ENCODE measurements at places on chromosomes 6 and 20.

DNA sequence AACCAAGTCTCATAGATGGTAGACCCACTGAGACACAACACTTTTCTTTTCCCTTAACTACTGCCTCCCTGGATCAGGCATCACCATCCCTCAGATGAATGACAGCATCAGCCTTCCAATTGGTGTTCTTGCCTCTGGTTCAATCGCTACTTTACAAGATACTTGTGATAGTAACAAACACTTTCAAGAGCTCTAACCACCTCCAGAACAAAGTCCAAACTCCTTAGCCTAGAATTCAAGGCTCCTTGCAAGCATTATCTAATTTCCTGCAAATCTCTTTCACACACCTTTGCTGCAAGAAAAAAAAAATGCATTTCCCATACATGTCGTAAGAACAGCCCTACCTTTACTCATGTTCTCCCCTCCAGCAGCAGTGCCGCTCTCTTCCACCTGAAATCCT, 33.1 kb downstream of the RALGAPA2 start:
- no peak for DNase-seq

DNA sequence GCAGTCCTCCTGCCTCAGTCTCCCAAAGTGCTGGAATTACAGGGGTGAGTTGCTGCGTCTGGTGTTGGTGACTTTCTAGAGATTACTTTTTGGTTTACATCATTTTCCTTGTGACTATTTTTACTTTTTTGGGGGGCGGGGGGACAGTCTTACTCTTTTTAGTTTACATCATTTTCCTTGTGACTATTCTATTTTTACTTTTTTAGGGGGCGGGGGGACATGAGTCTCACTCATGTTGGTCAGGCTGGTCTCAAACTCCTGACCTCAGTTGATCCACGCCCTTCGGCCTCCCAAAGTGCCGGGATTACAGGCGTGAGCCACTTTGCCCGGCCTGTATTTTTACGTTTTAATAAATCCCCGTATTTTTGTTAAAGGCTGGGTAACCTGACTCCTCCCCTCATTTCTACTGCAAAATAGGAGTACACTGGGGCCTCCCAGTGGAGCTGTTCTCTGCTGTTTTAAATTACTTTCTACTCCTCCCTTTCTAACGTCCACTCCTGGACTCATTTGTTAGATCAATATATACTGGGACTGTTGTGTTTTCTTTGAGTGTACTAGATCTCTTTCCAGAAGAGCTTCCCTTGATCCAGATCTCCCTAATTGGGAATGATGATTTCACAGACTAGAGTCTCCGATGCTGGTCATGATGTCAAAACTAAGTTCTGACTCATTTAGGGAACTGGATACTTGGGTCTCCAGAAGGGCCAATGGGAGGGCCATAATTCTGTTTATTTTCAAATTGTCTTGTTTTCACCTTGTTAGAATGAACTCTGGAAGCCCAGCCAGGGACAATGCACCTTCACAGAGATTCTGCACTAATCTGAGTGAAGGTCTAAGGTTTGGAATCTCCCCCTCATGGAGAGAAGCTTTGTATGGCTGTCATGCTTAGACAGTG, 9.2 kb downstream of the HSPA1B start:
- DNase-seq = no peak

DNA sequence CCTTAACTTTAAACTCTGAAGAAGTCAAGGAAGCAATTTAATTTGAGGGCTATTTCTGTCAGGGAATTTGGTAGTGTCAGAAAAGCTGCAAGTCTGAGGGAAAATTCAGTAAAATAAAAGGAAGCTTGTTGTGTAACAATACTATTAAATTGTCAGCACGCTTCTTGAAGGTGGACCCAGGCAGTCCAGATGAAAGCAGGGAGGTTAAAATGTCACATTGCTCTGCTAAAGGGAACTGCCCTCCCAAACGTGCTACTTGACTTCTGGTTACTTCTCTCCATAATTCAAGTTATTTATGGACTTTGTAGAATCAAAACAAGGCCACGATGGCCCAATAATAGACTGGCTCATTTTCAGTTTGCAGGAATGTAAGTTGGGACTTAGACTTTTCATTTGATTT, 28.2 kb upstream of the ARMC2 start:
- no peak for DNase-seq

- no peak for DNase-seq
Measured at GRCh38 chr6:149964308-149965193, 808 bp downstream of the ULBP1 start.

DNA sequence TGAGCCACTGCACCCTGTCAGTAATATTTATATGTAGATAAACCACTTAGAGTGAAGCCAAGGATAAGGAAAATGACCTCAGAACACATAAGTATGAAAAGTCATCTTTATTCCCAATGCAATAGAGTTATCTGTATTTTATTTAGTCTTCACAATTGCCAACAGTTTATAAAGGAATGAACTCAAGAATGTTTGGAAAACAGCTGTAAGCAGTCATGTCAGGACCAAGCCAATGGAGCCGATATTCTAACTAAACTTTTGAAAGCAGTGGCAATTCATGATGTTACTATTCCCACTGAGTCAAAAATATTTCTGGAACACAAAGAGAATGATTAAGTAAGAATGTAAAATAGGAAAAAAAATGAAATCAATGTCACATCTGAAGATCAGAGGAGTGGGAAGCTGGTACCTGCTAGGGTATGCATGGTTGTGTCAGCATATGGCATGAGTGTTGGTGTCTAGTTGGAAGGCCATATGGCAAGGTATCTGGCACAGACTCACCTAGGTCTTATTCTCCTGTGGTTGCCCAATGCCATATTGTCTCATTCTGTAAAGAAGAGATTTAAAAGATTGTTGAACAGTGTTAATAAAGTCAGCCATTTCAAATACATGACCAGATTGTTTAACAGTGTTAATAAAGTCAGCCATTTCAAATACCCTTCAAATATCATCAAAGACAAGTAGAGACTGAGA, 118.2 kb downstream of the ADAT2 start:
- DNase-seq = no peak

DNA sequence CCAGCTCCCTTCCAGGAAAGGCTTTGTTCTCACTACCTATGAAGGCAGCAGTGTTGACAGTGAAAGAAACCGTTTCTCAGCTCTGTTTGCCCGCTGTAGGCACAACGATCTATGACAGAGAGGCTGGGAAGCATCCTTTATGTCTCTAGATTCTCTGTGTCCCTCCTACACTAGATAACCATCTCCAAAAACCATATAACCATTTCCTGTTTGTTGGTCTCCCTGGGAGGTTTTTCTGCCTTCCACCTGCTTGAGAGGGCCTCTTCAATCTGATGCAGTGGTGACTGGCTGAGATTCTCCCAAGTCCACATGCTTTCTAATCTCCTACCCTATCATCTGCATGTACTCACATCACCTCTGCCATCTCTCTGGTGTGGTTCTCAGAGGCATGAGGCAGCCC, 32.0 kb upstream of the TMEM217 start:
- no peak for DNase-seq

DNA sequence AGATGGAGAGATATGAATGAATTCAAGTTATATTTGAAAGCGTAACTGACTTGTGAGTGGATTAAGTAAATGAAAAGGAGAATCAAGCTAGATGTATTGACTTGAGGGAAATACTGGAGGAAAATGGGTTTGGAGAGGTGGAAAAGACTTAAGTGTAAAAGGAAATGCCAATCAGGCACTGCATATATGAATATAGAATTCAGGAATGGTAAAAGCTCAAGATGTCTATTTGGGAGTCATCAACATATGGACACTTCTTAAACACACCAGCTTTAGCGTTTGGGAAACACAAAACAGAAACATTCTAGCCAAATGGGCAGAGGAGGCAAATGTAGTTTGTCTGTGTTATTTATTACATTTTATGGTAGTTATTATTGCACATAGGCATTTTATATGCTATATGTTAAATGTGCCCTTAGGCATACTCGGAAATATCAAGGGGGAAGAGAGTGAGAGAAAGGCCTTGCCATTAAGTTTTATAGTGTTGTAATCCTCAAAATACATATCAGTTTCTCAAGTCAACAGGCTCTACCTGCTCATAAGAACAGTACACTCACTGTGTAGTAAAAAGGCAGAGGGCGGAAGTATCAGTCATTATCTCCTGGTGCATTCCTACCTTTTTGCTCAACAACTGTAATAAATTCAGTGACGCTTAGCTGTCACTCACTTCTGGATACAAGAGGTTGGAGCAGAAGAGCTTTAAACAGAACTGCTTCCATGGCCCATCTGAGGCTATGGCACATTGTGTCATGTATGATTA, 33.7 kb upstream of the ME1 start:
- DNase-seq = no peak

DNA sequence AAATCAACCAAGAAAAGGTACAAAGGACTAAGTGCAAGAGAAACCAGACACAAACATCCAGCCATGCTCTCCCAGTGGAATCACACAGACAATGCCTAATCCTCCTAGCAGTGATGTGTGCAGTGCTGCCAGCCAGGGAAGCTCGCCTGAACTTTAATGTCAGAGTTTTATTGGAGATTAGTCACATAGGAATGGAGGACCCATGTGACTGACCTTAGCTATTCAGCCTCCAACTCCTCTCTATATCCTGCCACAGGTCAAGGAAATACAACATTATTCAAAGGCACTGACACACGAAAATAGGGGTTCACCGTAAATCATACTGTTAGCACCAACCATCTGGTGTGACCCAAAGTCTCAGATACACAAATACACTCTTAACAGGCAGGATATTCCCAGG, 684.6 kb downstream of the DOK5 start:
- peak; percentile 41 for DNase-seq

GRCh38 chr6:90151576-90152422, 144.8 kb downstream of the BACH2 start:
- DNase-seq = no peak

DNA sequence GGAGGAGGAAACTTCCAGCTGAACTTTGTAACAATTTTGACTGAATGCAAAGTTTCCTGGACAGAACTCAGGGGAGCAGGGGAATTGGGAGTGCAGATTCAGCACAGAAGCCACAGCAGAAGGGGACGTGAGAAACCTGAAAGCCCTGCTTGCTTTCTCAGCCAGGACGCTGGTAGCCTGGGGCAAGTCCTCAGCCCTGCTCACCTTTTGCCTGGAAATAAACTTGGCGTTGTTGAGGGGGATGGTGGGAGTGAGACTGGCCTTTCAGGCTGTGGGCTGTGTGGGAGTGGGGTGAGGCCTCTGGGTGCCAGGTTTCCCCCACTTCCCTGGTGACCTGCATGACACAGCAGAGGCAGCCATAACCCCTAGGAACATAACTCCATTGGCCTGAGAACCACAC, 238.1 kb upstream of the HS3ST5 start:
- DNase-seq = no peak

- no peak for DNase-seq
Measured at GRCh38 chr6:30775104-30775503, 30.8 kb upstream of the IER3 start.

- no peak for DNase-seq
Measured at GRCh38 chr6:11093376-11093625, 333 bp upstream of the SMIM13 start.

DNA sequence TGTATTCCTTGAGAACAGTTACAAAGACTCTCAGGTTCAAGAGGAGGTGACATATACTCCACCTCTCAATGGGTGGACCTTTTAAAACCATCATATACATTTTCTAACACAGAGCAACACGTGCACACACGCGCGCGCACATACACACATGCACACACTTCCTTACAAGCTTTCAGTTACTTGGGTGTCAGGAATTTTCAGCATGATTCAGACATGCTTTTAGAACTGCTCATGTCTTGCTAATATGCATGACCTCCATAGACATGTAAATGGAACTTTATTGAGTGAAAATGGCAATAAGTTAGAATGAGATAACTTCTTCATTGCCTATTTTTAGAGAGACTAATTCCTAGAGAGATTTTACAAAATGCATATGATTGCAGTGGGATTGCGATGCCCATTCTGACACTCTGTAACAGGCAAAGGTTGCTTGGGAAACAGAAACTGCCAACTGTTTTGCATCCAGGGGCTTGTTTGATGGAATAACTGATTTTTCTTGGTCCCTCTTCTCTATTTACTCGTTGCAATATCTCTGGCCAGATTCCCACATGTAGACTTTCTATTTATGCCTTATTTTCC, 531.4 kb upstream of the RNF217 start:
- DNase-seq = no peak

GRCh38 chr20:48841875-48842529, 14.2 kb upstream of the PREX1 start:
- no peak for DNase-seq

DNA sequence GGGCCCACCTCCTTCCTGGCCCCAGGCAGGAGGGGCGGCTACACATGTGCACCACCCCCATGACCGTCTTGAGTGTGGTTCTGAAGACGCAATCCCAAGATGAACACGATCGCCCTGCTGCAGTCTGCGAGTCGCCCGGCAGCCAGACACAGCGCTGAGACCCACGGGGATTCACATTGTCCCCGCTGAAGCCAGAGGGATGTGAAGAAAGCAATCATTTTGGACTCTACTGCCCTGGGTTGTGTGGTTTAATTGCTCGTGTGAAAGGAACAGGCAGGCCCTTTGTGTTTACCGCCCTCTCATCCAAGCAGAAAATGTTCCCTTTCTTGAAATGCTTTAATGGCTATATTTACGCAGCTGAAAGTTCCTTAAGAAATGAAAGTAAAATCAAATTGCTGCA, 279.5 kb downstream of the TAF4 start:
- DNase-seq = no peak

DNA sequence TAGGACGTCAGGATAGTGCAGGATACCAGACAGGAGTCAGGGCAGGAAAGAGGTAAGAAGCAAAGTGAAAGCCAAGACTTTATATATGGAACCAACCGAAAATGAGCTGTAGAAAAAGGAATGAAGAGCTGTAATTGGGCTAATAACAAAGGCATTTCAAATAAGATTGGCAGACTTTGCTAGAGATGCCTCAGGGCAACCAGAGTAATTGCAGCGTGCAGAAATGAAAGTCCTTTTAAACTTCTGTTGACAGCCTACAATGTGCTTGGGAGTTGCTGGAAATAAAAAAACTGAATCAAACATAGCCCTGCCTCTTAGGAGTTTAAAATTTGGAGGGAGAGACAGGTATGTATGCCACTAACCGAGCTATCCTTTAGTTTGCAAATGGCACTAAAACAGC, 56.4 kb upstream of the NKX2-4 start:
- DNase-seq = no peak

DNA sequence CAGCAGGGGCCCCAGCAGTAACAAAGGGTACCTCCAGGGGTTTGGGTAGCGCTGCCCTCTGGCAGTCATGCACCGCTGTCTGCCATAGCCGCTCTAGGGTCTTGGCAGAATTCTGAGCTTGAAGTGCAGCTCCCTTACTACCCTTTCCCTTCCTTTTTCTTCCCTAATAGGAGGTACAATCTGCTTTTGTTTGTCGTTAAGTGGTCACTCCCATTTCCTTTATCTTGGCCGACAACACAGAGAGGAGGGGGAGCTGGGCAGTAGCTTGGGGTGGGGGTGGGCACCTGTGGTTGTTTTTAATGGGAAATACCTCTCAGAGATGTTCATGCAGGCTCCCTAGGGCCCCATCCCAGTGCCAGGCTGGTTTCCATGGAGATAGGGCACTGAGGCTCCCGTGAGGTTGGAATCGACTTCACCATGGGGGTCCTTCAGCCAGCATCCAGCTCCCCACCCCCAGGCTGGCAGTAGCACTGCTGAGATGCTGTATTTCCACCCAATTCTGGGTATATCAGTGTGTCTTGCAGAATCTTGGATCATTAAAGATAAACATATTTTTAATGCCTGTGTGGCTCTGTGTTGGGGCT, 18.6 kb downstream of the CCDC167 start:
- no peak for DNase-seq

- no peak for DNase-seq
Measured at GRCh38 chr6:89997456-89998445, 103.5 kb downstream of the GJA10 start.
